ENCODE measurements at places on chromosomes 11 and 22.
A peak's percentile ranks its signal among the peaks of the same experiment; 100 is the strongest.

DNA sequence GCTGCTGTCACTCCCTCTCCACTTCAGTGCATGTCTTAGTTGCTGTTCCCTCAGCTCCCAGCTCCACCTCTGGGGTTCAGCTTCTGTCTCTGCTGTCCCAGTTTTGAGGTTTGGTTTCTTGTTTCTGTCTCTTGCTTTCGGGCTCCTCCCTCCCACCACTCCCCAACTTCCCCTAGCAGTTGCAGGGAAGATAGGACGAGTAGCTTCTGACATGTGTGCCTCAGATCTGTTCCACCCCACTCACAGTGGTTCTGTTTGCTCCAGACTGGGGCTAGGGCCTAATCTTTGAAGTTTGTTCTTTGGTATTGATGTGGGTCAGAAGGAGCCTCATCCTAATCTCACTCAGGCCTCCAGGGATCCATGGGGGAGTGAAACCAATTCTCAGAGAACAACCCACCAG lies 2.6 kb upstream of the RRM1 start:
- no peak for DNase-seq

GRCh38 chr11:10796191-10796590 lies 12.5 kb downstream of the EIF4G2 start:
- no peak for DNase-seq

GRCh38 chr11:16793511-16793910 lies 55.1 kb downstream of the C11orf58 start:
- DNase-seq, result no peak

DNA sequence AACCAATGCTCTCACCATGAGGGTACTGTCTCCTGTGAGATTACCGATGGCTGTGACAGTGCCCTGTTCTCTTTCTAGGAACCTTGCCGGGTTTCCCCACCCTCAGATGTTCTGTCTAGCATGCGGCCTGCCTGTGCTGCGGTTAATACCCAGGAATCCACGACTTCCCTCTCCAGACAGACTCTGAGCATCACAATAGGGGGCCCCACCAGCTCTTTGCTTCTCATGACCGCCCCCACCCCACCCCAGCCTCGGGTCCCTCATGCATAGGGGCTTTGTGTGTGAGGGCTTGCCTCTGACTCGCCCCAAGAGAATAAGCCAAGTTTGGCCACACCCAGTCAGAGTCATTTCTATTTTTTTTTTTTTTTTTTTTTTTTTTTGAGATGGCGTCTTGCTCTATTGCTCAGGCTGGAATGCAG lies 10.3 kb downstream of the PARVG start:
- no peak for DNase-seq

- no peak for DNase-seq
Measured at GRCh38 chr11:21113876-21114275, 444.5 kb downstream of the NELL1 start.

GRCh38 chr11:33640730-33641371 lies 59.8 kb downstream of the C11orf91 start:
- no peak for DNase-seq

GRCh38 chr22:22935056-22935545 lies 47.5 kb downstream of the IGLL5 start:
- DNase-seq, result no peak

DNA sequence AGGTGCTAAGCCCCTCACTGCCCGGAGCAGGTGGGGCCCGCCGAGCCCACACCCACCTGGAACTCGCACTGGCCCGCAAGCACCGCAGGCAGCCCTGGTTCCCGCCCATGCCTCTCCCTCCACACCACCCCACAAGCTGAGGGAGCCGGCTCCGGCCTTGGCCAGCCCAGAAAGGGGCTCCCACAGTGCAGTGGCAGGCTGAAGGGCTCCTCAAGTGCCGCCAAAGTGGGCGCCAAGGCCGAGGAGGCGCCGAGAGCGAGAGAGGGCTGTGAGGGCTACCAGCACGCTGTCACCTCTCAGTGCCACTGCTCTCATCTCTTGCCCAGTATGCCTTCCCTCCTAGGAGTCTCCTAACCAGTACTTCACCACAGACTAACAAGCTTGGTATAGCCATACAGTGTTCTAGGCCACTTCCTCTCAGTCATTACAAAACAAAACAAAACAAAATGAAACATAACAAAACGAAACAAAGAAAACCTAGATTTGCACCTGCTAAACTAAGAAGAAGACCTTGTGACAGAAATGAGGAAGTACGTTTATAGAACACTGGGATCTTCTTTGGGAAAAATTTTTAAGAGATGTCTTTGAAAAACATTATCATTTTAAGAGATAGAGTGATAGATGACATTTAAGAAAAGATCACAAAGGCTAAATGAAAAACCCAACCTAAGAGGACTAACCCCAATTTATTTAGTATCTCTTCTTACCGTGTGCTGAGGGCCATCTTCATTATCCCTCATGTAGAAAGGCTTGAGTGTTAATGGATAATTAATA lies 47.7 kb upstream of the GAB2 start:
- no peak for DNase-seq

DNA sequence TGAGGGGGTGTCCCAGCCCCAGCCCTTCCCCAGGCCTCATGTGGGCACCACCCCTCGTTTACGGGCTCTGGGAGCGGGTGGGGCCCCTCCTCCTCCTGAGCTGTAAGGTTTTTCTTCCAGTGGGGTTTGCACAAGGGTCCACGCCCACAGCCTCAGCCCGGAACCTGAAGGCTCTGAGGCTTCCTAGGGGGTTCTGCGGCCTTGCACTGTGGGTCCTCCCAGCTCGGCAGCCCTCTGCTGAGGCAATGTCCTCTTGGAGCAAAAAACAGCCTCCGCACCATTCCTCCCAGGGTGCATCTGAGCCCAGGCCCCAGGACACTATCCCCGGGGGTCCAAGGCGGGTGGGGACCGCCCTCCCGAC lies 14.1 kb downstream of the H19 start:
- DNase-seq, result no peak

GRCh38 chr11:55658031-55658573 lies 3.9 kb upstream of the OR4C6 start:
- DNase-seq, result no peak

- no peak for DNase-seq
Measured at GRCh38 chr11:78690352-78690987, 115.8 kb upstream of the NARS2 start.

- no peak for DNase-seq
Measured at GRCh38 chr22:19143967-19144400, 467 bp downstream of the ESS2 start.

- DNase-seq, result no peak
Measured at GRCh38 chr11:1150116-1150515, 7.6 kb upstream of the MUC5AC start.

DNA sequence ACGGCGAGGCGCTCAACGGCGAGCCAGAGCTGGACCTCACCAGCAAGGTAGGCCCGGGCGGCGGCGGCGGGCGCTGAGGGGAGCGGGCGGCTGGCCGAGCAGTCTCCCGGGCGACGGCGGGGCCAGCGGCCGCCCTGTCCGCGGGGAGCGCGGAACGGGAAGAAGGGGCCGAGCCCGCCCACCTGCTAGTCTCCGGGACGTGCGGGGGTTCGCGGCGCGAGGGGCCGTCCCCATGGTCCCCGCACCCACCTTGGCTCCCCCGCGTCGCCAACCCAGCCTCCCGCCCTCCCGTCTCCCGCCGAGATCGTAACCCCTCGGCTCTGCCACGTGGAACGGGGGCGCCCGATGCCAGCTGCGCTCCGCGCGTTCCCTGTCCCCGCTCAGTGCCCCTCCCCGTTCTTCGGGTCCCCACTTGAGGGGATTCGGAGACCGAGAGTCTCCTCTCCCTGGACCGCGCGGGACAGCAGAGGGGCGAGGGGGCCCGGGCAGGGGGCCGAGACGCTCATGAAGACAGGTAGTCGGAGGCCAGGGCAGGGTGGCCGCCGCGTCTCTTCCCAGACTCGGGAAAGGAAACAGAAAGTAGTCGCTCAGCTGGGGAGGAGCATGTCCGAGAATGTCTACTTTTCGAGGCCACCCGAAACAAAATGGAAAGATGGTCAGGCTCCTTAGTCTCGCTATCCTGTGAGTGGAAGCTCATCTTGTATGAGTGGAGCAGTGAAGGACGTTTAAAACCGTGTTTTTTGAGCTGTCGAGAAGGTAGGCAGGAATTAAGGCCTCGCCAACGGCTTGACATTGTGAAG lies 557 bp downstream of the GTPBP1 start:
- DNase-seq, result no peak

GRCh38 chr11:15062599-15062998 lies 10.8 kb upstream of the CALCB start:
- no peak for DNase-seq

- no peak for DNase-seq
Measured at GRCh38 chr22:24106385-24107381, 74.6 kb upstream of the SUSD2 start.

DNA sequence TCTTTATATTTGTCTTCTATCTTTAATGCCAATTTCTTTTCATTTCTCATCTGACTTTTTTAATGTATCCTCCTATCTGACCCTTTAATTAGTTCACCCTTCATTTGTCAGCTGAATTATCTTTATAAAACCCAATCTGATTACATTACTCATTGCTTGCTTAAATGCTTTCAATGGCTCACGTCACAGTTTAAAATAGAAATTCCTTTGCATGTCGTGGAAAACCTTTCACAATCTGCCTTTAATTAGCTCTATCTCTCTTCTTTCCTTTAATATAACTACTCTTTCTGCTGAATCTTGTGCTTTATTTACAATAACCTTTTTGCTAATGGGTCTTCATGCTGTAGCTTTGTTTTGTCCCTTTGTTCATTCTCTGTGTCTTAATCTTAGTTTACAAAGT lies 125.7 kb downstream of the DYNC2H1 start:
- no peak for DNase-seq

GRCh38 chr11:86138958-86139357 lies 70.1 kb upstream of the PICALM start:
- no peak for DNase-seq

DNA sequence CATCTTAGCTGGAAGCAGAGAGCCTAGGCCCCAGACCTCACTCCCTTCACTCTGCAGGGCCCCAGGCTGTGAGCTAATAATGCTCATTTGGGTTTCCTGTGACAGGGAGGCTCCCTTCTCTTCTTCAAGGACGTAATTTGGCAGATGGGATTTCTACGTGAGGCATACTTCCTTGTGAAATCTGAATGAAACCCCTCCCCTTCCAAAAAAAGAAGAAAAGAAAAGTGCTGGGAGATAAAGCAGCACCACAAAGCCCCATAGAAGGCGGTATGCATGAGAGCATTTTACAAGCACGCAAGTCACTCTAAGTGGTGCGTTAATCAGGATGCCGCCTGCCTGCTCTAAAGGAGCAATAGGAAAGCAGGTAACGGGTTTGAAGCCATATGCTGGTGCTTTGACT lies 5.7 kb downstream of the P2RX3 start:
- DNase-seq, result no peak

- DNase-seq, result no peak
Measured at GRCh38 chr11:46686886-46687795, 13.3 kb downstream of the ARHGAP1 start.

DNA sequence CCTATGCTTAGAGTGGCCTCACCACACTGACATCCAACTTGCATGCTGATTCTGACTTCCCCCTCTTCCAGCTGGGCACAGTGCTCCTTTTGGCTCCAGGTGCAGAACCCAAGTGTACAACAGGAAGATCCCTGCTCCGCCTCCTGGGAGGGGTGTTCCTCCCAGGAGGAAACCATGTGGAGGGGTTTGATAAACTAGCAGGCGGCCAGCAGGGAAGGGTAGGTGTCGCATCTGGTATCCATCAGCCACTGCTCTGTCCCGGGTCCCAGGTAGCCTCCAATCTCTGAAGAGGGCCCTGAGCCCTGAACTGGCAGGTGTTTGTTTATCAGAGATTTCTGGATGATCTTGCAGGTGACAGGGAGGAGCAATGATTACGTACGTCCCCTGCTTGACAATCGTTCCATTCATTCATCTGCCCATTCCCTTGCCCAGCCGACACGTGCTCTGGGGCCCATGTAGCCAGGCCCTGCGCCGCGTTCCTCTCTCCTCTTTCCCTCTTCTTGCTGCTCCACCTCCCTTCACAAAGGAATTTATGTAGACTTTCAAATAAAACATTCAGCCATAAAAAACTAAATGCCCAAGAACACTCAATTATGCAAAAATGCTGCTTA lies 41.2 kb upstream of the MICAL2 start:
- no peak for DNase-seq

DNA sequence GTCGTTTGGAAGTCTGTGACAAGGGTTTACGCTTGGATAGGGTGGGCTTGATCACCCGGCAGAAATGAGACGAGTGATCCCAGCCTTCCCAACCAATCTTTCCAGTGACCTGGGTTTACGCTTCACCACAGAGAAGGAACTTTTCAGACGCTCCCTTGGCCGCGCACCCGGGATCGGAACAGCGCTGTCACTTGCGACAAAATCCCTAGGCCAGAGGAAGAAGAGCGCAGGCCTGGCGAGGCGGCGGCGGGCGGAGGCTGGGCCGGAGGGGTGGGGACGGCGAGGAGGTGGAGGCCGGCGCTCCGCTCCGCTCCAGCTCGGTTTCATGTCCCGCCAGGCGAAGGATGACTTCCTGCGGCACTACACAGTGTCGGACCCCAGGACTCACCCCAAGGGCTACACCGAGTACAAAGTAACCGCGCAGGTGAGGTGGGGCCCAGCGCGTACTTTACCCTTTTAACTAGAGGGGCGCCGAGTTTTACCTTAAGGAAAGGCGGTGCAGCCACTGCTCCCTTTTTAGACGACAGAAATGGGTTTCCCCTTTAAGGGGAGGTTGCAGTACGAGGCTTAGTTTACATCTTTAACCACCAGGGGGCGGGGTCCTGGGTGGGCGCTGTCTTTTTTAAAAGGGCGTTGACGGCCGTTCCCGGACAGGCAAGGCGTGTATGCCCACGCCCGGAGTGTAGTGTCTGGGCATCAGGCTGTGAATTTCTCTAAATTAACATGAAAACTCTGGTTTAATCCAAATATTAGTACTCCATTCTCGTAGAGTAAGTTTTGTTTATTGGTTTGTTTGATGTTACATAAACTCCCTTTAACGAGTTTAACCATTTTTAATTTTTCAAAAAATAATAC lies at the start of gene SNX15:
Gene SNX15 (plus strand): TSS at position 227 of the 855 bp plus-strand sequence. CDS start 99 bp downstream, at position 326.
- peak; percentile 90 for DNase-seq

- DNase-seq, result no peak
Measured at GRCh38 chr11:119307219-119307618, 9.7 kb downstream of the MCAM start.

- DNase-seq, result no peak
Measured at GRCh38 chr11:62108971-62109404, 14.8 kb upstream of the INCENP start.

DNA sequence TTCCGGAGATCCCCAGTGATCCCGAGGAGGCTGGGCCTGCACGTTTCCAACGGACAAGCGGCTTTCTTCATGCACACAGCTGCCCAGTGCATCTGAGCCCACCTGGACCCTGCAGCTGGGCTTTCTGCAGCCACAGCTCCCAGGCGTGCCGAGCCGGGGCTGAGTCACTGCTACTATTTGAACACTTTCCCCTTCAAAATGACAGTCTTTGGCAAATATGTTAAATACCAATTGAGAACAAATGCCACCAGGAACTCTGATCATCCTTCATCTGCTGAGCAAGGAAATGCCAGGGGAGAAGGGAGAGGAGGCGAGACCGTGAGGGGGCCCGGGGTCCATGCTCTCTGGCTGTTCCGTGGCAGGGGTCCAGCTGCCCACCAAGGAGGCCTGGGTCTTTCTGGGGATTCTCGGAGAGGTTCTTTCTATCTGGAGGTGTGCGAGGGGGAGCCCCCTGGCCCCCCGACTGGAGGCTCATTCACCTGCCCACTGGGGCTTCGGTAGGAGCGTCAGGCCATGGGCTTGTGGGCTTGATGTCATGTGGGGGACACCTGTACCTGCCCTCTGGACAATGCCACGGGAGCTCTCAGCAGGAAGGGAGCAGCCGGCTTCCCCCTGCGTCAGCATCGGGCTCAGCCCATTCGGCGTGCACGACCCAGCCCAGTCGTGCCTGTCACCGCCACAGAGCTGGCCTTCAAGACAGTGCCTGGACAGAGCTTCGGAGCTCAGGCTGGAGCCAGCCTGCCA lies 159.6 kb downstream of the CTTN start:
- DNase-seq, result no peak
